ENCODE measurements at places on chromosomes 4 and X.

DNA sequence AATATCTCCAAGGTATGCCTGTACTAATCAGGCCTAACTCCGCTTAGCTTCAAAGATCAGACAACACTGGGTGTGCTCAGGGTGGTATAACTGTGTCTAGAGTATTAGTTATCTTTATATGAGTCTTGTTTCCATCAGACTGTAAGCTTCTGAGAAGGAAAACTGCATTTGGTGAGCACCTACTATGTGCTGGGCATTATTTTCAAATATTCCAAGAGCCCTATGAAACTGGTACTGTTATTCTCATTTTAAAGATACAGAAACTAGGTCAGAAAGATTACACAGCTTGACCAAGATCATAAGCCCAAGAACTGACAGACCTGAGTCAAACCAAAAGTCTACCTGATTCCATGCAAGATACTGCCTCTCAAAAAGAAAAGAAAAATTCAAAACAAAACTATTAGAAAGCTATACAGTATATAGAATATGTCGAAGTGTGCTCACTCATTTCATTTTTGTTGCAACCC, 44.4 kb downstream of the LRBA start:
- no peak for DNase-seq

GRCh38 chr4:39062094-39062769, at the start of gene KLHL5:
Gene KLHL5, plus strand, starts transcription at chr4:39062232. Its CDS starts 421 bp downstream, at chr4:39062653.
- DNase-seq = no peak

DNA sequence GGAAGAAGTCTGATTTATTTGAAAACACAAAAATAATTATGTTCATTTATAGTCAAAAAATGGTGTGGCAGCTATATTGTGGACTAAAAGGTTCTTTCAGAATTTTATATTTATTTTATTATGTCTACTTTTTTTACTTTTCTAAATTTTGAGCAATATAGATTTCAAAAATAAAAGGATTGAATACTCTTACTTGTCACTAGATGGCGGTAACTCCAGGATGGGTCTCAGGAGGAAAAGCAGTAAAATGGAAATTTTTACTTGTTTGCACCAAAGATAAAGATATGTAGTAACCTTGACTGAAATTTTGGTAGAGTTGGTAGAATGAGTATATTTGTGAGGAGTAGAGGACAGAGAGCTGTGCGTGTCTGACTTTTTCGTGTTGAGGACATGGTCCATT, 14.5 kb upstream of the DACH2 start:
- DNase-seq = no peak

DNA sequence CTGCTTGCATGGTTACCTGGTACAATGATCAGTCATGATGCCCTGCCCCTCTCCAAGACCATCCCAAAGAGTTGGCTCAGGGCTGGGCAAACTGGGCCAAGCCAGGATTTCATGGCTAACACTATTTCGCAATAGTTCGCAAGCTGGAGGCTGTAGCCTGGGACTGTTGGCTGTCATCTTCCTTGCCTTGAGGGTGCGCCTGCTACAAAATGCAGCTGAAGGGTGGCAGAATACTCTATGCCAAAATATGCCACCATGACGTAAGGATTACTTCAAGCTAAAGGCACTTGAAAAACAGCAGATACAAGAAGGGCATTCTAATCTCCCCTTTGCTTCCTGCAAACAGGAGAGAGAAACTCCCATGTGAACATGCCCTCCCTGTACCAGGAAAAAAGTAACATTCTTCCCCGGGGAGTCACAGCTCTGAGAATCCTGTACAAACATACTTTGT, 21.0 kb downstream of the SAT1 start:
- DNase-seq = no peak

- no peak for DNase-seq
Measured at GRCh38 chr4:30630431-30630830, 89.7 kb upstream of the PCDH7 start.

- DNase-seq = no peak
Measured at GRCh38 chrX:10483191-10483831, 137.1 kb downstream of the MID1 start.
